Heart left ventricle (tissue), 16 donors: ENCODE measurements at places on chromosomes 5 and 9.

DNA sequence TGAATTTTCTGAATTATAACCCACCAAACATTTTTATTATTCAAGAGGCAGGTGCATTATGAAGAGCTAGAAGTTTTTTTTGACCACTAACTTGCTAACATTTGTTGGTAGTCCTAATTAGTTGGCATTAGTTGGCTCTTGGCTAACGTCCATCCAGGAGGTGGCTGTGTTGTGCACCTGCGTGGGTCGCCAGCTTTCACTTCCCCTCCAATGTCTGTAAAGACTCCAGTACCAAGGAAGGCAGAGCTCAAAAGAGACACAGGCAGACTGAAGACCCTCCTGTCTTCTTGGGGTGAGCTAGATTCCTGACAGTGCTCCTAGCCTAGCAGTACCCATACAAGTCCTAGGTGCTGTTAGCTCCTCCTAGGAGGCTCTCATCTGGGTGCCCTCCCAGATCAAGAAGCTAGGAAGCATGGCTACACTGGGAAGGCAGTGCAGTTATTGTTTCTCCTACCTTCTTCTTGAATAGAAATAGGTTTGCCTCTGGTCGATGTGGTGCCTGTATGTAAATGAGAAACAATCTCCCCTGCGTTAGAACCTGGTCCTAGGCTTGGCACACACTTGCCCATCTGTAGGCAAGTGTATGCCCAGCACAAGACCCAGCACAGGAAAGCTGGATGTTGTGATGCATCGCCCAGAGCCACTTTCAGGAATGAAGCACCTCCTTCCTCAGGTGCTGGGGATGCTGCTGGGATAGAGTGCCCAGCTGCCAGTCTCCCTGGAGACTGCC is 190.9 kb downstream of the ICE1 start:
- no peak for DNase-seq

- DNase-seq, result no peak
Measured at GRCh38 chr5:75062925-75063531, 10.7 kb upstream of the GCNT4 start.

DNA sequence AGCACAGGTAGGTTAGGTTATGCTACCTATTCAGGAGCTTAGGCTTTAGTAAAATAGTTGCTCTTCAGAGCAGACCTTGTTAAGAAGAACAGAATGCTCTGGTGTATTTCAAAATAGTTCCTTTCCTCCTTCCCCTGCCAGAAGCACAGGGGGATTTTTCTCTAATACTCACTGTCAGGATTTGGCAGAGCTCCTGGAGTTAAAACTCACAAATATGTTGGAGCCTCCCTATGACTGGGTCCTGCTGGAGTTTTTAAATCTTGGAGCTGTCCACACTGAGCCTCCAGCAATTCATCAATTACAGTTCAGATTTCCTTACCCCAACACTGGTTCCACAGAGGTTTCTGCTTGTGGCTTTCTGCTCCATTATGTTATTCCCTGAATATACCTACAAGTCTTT is 1233.8 kb upstream of the WWC1 start:
- no peak for DNase-seq

DNA sequence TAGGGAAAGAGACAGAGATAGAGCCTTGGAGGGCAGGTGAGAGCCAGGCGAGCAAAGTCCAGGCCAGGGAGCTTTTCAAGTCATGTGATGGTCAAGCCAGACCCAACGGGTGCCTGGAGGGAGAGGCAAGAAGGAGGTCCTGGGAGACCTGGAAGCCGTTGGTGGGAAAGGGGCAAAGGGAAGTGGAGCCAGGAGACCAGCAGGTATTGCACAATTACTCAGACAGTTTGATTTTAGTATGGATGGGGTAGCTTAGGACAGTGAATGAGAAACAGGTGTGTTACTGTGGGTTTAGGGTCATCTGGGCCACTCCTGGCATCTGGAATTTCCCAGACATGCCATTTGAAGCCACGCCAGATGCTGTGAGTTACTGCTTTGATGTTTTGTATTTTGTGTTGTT is 5.1 kb downstream of the SECISBP2 start:
- DNase-seq, result no peak

DNA sequence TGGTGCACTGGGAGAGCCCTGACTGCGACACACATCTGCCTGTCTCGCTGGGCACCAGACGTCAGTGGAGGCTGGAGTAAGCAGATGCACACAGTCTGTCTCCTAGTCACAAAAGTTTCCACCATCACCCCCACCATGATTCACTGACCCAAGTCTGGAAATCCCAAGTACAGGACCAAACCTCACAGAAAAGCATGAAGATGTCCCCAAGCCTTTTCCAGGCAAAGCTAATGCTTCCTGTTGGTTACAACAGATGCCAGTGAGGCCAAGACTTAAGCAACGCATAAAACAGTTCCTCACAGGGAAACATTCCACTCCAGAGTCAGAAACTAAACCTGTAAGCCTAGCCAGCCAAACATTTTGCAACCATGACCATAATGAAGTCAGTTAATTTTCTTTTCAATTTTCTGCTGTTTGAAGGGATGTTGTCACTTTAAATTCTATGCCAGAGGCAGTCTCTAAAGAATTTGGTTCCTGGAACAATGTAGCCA is 259.3 kb upstream of the SLC30A5 start:
- DNase-seq, result no peak

- no peak for DNase-seq
Measured at GRCh38 chr9:38233343-38233742, 159.2 kb upstream of the ALDH1B1 start.

DNA sequence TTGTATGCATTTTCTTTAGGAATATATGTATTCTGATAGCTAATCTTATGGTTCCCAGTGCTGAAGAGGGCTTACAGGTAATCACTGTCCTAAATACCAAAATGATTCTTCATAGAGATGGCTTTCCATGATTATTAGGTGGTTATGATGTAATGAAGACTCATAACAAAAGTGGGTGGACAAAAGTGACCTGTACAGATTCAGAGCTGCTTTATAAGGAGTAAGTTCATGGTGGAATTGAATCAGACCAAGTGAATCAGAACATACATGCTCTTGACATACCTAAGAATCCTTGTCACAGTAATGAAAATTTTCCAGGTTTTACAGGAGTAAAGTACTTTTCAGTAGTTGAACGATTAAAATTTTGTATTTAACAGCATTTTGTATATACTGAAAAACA is 105.6 kb downstream of the NIPBL start:
- DNase-seq, result no peak

- no peak for DNase-seq
Measured at GRCh38 chr5:38615042-38615441, 58.6 kb upstream of the LIFR start.

DNA sequence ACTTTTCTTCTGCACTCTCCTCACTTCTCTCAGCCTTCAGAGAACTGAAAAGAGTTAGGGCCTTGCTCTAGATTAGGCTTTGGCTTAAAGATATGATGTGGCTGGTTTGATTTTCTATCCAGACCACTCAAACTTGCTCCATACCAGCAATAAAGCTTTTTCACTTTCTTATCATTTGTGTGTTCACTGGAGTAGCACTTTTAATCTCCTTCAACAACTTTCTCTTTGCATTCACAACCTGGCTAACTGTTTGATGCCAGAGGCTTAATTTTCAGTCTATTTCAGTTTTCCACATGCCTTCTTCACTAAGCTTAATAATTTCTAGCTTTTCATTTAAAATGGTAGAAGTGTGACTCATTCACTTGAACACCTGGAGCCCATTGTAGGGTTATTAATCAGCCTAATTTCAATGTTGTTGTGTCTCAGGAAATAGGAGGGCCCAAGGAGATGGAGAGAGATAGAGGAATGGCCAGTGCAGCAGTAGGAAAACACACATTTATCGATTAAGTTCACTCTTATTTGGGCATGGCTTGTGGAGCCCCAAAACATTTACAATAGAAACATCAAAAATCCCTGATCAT is 5.9 kb downstream of the ATPSCKMT start:
- no peak for DNase-seq

GRCh38 chr5:105218018-105218417 is 1655.4 kb upstream of the NUDT12 start:
- DNase-seq, result no peak

- DNase-seq, result no peak
Measured at GRCh38 chr5:32777222-32777621, 66.1 kb downstream of the NPR3 start.
